CD4-positive, alpha-beta T cell treated with Interferon alpha-2 for 1 hour (primary cell): ENCODE measurements at places on chromosomes 12 and 14.

DNA sequence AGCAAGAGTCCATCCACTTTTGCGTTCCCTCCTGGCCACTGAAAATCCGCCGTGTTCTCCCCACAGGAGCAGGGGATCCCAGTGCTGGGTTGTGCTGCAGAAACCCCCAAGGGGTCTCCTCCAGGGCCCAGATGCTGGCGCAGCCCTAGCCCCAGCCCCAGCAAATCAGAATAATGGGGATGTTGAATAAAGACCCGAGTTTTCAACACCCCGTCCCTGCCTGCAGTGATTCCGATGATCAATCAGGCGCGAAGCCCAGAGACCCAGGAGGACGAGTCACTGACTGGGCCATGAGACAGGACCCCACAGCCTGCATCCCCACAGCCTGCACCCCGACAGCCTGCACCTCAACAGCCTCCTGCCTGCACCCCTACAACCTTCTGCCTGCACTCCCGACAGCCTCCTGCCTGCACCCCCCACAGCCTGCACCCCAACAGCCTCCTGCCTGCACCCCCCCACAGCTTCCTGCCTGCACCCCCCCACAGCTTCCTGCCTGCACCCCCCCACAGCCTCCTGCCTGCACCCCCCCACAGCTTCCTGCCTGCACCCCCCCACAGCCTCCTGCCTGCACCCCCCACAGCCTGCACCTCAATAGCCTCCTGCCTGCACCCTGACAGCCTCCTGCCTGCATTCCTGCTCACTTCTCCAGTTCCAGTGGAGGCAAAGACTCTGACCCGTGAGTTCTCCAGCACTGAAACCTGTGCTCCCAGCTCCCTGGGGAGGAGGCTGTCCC lies 37.2 kb downstream of the TNFAIP2 start:
- DNase-seq: no peak

DNA sequence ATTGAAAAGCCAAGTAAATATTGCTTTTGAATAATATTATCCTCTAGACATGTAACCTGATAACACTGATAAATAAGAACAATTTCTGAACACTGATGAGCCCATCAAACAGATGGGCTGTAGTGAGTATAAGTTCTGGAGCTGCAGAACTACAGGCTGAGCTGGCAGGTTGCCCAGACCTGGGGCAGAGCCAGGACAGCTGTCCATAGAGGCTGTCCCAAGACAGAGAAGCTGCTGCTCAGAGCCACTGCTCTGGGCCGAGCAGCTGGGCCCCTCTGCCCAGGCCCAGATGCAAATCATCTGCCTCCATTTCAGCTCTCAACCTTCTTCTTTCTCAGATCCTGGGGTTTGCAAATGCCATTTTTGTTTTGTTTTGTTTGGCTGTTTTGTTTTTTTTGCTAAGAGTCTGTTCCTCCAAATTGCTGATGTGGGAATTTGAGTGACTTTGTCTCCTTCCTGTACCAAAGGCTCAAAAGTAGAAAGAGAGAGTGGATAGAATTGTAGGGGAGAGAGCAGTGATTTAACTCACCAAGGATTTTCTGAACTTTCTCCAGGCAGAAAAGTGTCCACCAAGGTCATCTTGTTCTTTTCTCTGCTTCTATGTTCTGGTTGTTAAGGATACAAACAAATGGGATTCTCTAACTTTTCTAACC lies 4.0 kb upstream of the TESPA1 start:
- no peak for DNase-seq

DNA sequence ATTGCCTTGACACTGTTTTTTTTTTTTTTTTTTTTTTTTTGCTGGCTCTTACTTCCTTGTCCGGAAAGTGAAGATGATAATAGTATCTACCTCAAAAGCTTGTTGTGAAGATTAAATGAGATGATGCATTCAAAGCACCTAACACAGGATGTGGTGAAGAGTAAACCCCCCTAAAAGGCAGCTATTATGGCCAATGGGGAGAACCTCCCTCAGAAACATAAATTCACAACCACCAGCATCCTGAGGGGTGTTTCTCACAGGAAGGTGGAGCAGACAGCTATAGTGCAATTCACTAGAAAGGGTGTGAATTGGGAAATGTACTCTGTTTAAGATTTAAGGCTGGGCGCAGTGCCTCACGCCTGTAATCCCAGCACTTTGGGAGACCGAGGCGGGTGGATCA lies 85.4 kb upstream of the CRY1 start:
- DNase-seq: peak; percentile 46

- no peak for DNase-seq
These were observed 1.1 kb downstream of the KDM5A start for GRCh38 chr12:388012-388411.

DNA sequence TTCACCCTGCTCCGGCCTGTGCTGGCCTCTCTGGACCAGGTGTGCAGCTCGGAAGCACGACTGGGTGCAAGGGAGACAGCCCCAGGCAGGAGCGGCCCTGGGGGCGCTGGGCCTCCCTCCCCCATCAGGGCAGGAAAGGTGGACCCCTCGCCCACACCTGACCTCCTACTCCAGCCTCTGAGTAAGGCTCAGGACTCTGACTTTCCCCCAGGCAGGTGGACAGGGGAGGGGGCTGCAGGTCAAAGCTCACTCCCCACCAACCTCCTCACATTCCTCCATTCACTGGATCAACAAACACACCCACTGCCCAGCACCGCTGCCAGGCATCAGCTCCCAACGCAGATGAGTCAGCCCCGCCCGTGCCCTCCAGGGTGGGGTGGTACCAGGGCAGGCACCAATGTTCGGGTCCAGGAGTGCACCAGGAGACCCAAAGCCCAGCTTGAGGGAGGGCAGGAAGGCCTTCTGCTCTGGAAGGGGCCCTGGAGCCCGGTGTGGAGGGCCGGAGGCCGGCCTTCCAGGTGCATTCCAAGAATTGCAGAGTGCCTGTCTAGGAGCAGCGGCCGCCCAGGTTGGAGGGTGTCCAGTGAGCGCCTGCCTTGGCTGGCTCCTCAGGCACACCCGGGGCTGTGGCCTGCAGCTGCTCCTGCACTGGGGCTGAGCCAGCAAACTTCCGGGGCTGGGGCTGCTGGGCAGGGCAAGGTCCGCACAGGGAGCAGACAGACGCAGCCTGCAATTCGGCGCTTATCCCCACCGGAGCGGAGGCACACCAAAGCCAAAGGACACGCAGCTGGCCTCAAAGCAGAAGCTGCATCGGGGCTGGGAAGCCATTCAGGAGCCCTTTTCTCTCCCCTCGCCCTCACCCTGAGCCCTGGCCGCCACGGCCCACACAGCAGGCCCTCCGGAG lies 1.6 kb upstream of the INF2 start:
- no peak for DNase-seq

DNA sequence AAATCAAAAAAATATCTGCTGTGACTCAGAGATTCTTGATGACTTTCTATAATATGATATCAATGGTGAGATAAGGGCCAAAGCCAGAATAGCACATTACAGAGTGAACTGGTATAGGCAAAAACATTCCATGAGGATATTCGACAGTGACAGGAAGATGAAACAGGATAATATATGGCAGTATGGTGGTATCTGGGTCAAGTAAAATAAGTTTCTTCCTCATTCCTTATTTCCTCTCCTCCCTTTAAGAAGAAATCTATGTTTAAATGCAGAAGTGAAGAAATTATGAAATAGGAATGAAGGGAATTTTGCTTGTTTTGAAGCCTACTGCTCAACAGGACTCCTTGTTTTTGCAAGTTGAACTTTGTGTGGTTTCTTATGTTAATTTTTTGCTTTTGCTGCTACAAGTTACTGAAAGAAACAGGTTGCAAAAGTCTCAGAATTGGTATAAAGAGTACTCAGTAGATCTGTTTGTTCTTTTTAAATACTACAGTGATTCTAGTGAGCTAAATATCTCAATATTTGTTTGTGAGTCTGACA lies 7.0 kb downstream of the ACSS3 start:
- DNase-seq: no peak

- no peak for DNase-seq
These were observed 13.9 kb downstream of the PAX9 start for GRCh38 chr14:36675581-36675980.

GRCh38 chr12:44847403-44847802 lies 28.7 kb downstream of the NELL2 start:
- DNase-seq: no peak

DNA sequence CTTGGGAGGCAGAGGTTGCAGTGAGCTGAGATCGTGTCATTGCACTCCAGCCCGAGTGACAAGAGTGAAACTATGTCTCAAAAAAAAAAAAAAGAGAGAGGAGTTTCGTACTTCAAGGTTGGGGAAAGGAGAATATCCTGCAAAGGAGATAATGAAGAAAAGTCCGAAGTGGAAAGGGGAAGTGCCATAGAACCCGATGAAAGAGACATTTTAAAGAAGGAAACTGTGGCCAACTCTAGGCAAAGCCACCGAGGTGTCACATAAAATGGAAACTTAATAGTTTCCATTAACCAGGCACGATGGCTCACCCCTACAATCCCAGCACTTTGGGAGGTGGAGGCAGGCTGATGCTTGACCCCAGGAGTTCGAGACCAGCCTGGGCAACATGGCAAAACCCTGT lies 15.0 kb upstream of the LTBP2 start:
- DNase-seq: no peak

DNA sequence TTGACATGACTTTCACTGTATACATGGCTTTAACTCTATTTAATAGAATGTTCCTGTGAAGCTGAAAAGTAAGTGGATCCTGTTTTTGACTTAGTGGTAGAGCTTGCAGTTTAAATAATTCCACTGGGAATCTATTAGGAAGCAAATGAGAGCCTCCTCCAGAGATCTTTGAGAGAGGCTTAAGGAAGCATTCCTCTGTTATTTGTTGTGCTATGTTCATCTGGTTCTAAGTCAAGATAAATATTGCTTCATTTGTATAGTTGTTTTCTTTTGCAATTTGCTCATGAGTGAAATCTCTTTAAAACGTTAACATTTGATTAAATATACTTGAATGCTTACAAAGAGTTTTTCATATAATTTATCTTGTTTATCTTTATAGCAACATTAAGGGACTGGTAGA lies 70.4 kb downstream of the TMTC2 start:
- DNase-seq: no peak

GRCh38 chr14:52332269-52332668 lies 18.2 kb downstream of the PTGER2 start:
- DNase-seq: no peak

GRCh38 chr12:96350982-96351381 lies 49.3 kb downstream of the CDK17 start:
- DNase-seq: no peak
